ENCODE measurements at places on chromosomes 5 and 9.

DNA sequence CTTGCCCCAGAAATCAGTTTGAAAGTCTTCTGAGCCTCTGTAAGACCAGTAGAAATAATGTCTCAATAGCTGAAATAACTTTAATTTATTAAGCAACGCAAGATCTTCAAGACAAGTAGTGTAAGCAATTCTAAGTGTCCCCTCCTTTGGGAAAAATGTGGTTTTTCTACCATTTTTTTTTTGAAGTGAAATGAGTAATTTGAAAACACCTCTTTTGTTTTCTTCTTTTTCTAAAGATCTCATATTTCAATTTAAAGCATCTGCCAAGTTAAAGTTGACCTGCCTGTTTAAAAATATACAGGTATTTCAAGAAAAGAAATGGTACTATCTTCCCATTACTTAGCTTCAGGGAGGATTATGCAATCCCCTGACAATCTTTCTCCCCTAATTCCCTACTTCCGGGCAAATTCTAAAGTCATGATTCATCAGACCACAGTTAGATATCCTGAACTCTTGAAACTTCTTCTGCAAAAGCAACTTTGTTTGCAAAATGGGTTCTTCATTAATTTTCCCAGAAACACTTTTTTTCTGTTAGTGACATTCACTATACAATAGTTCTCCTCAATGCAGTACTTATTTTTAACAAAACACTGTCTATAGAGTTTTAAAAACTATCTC lies 7.8 kb upstream of the ANXA1 start:
- DNase-seq, result no peak

- no peak for DNase-seq
Observed at GRCh38 chr9:70421272-70422180, 7.1 kb upstream of the KLF9 start.

DNA sequence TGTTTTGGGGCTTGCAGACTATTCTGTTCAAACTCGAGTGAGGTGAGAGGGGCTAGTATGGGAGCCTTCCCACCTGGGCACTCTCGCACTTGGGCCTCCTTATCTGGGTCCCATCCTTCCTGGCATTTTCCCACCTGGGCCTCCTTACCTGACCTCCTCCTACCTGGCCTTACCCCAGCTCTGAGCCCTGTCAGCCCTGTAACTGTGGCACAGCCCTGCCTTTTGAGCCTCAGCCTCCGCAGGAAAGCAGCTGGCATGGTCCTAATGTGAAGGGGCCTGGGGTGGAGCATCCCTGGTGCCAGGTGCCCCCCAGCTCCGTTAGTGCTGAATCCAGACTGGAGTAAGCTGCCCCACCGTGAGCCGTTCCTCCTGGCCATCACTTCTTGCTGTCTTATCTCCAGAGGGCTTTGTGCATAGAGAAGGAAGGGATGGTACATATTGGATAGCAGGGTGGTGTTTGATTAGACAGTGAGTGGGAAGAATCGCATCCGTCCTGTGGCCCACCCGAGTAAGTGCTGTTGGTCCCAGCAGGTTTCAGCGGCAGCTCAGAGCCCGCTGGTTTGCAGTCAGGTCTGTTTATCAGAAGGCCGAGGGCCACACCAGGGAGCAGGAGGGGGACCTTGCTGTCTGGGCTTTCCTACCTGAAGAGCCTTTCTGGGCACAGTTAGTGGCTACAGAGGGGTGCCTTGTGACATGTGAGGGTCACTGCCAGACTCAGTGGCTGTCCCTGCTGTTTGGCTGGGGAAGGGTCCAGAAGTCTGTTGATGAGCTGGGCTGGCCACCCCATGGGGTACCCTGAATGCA lies 76.5 kb downstream of the WNK2 start:
- no peak for DNase-seq

DNA sequence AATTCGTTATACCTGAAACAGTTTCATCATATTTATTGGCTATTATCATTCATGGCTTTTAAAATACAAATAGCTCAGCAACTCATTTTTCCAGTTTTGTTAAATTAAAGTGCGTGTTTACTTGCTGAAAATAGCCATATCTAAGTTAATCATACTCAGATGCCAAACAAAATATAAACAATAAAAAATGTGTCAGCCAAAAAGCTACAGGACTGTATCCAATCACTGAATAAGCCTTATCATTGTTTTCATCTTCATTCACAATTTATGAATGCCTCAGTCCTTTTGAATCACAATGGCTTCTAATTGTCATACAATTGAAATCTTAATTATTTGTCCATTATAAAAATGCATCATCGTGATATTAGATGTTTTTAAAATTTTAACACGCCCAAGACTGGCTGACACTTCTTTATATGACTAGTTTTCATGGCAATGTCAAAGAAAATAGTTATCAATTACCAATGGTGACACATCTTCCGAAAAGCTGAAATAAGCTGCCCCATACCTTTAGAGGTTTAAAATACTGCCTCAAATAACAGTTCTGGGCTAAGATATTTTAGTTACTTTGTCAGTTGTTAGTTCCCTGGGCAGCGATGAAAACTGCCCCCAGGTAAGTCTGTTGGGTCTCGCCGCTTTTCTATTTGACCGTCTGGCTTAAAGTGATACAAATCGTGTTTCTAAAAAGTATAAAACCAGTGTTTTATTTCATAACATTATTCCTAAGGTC lies 1.8 kb downstream of the NFIB start:
- DNase-seq, result no peak

DNA sequence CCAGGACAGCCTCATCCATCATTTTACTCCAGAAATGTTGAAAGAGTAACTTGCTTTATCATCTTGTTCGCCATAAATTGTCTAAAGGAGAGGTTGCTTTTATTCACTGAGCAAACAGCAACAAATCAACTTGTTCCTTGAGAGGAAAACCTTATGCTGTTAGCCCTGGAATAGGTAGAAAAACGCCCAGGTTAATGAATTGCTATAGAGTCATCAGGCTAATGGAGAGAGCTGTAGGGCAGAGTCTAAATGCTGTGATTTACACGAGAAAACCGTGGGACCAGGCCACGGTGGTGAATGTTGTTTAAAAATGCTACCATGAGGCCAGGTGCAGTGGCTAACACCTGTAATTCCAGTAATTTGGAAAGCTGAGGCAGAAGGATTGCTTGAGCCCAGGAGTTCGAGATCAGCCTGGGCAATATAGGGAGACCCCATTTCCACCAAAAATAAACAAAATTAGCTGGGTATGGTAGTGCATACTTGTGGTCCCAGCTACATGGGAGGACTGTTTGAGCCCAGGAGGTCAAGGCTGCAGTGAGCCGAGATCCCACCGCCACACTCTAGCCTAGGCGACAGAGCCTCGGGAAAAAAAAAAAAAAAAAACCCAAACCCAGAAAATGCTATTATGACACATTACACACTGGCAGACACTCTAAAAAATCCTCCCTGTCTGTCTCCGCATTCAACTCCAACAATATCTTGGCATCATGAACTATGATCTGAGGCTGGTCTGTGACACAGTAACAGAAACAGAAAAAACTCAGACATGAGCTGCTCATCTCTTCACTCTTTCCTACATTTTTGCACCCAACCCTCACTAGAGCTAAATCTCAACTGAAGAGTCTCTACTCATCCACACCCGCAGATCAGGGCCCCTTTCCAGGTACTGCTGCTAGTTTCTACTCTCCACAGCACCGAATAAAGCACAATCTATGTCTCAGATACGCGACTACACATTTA lies 118.6 kb upstream of the RETREG1 start:
- DNase-seq, result no peak

DNA sequence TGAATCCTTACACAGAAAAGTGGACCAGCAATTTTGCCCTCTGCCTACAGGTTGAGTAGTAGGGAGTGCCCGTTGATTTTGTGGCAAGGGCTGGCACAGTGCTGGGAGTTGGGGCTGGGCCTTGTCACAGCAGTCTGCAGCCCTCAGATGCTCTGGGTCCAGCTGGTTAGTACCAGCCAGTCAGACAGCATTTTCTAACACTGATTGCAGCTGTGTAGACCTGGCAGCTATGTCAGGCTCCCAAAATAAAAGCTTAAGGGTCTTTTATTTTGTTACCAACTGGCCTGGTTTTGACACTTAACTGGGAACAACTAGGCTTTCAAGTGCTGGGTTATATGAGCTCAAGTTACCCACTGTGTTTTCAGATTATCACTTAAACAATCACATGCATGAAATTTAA lies 57.7 kb downstream of the MAT2B start:
- DNase-seq, result no peak

GRCh38 chr5:33075731-33076130 lies 364.6 kb downstream of the NPR3 start:
- DNase-seq, result no peak

- DNase-seq, result no peak
Observed at GRCh38 chr9:124964604-124965003, 23.7 kb upstream of the GOLGA1 start.

DNA sequence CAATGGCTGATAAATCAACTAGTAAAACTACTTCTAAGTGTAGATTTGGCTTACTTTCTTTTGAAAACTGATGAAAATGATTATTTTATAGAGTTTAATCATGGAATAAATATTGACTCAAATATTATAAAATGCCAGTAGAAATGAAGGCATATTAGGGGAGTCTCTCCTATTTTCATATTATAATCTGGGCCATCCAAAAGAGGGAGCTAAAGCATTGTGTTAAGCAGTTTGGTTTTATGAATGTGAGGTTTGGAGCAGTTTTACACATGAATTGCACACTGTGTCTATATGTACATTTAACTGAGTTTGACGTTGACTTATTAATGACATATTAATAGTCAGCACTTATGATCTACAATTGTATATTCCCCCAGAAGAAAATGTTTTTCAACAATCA lies 17.4 kb downstream of the CDH9 start:
- no peak for DNase-seq

DNA sequence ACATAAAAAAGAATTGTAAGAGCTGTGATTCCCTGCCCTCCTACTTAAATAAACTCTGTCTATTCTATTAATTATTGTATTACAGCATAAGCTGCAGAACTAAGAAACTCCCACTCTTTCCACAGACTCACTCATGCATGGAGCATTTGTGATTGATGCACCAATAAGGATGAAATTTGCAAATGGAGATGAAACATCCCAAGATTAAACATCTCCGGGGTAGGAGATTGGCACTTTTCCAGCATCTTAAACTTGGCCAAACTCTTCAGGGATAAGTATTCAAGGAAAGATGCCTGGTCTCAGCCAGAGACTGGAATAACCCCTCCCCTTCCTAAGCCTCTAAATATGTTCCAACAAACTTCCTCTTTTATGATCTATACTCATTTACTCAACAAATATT lies 472.0 kb downstream of the ACTL7B start:
- DNase-seq, result no peak

- DNase-seq, result no peak
Observed at GRCh38 chr5:160089531-160089930, 29.7 kb downstream of the PWWP2A start.

GRCh38 chr9:121851641-121852091 lies 200.2 kb downstream of the DAB2IP start:
- DNase-seq, result no peak

GRCh38 chr5:65738305-65738704 lies 16.3 kb downstream of the NLN start:
- no peak for DNase-seq

DNA sequence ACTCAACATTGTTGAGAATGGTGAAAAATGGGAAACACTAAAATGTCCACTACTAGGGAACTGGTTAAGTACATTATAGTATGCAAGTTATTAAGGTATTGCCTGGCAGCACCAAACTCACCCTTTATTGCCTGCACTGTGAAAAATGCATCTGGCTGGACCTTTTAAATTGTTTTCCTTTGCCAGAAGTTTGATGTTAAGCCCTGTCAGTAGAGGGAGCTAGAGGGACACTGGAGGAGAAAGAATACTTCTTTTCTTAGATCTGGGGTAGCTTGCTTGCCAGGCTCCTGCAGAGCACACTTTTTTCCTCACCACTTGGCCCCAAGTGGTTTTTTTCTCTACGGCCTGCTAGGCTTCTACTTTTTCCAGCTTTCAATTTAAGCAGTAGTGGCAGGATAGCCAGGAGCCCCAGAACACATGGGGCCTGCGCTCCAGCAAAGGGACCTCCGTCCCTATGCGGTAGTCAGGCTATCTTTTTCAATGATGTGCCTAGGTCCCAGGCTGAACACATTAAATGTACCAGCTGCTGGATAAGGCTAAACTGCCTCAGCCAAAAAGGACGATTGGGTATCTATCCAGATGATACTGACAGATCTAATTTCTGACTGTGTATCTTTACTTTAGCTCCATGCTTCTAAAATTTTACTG lies 8.0 kb upstream of the HABP4 start:
- DNase-seq, result no peak

GRCh38 chr5:151742870-151743294 lies 15.5 kb downstream of the ATOX1 start:
- DNase-seq, result no peak

DNA sequence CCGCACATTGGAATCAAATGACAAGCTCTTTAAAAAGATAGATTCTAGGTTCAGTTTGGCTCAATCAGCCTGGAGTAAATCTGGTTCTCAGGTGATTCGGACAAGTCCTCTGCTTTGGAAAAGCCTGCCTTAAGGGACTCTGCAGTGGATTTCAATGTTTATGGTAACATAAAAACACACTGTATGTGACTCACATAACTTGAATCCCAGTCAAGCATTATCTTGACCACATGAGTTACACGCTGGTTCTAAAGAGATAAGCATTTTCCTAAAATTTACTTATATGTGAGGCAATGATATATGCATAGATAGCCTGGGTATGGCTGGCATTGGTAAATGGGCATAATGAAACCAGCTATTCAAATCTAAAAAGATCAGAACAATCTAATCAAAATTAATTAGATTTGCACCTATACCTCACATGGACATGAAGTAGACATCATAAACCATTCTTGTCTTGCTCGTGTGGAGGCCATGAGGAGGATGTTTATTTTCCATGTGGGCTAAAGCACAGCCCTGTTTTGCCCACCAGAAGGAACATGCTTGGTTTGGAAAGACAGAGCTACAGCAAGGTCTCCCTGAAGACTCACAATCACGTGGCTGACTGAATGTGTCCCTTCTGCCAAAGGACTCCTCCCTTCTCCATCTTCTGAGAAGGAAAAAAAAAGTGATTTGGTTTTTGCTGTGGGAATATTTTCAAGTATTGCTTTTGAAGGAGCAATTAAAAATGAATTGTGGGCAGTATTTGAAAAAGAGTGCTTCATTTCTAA lies 351.7 kb downstream of the DIRAS2 start:
- DNase-seq, result no peak

GRCh38 chr5:98099448-98100105 lies 673.9 kb upstream of the RGMB start:
- no peak for DNase-seq

DNA sequence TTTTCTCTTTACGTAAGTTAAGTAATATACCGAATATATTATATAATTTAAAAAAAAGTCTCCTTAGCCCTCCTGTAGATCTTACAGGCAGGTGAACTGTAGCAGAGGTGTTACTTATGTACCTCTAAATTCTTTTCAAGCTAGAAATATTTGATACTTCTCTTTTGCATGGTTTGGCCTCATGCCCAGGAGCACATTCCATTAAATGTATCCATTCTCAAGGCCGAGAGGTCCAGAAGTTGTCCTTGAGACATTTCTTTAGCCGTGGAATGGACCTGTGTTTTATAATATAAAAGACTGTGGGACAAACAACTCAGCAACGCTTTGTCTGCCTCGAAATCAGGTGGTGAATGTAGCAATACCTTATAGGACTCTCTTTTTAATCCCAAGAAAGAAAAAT lies 184.5 kb downstream of the TRIO start:
- DNase-seq, result no peak

GRCh38 chr9:35940458-35941407 lies 17.2 kb downstream of the OR2S2 start:
- no peak for DNase-seq
